ENCODE measurements at places on chromosomes 5 and 9. TPM values are rescaled to one million over a fixed set of nuclear protein-coding genes. Genes with fewer than 3 reads are reported as not detected.
A peak's percentile ranks its signal among the peaks of the same experiment; 100 is the strongest.

GRCh38 chr5:133265257-133265656 is 213.4 kb downstream of the HSPA4 start:
- no peak for DNase-seq

- DNase-seq = no peak
These were observed 126.4 kb upstream of the GPR151 start for GRCh38 chr5:146642410-146642809.

- DNase-seq = no peak
These were observed 160.6 kb downstream of the PALM2AKAP2 start for GRCh38 chr9:109940561-109940960.

GRCh38 chr9:134339183-134339806 is 13.0 kb downstream of the RXRA start:
- DNase-seq = no peak

DNA sequence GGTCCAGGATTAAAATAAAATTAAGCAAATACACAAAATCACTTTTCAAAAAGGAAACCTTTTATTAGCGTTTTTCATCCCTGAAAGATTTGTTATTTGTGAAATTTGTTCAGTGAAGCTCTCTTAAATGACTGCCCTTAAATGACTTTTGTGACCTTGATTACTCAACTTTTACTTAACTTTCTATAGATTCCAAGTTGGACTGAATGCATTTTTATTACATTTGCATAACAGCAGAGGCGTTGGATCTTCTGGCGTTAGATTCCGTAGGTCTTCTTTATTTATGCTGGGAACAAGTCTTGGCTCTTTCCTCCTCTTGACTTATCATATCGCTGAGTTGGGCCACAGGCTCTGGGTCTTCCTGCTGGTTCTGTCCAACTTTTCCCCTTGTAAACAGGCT is 78.4 kb downstream of the APBA1 start:
- DNase-seq = no peak

THBS4 gene
- polyA plus RNA-seq = not detected

GRCh38 chr9:12859704-12860251 is 85.0 kb downstream of the LURAP1L start:
- no peak for DNase-seq

GRCh38 chr5:177111720-177112394 is 21.7 kb upstream of the NSD1 start:
- DNase-seq = peak; percentile 49

SV2C gene
- polyA plus RNA-seq = not detected

- no peak for DNase-seq
These were observed 1.5 kb upstream of the GPX3 start for GRCh38 chr5:151018846-151019245.

GRCh38 chr5:54993318-54993717 is 7.9 kb upstream of the ESM1 start:
- DNase-seq = no peak

DNA sequence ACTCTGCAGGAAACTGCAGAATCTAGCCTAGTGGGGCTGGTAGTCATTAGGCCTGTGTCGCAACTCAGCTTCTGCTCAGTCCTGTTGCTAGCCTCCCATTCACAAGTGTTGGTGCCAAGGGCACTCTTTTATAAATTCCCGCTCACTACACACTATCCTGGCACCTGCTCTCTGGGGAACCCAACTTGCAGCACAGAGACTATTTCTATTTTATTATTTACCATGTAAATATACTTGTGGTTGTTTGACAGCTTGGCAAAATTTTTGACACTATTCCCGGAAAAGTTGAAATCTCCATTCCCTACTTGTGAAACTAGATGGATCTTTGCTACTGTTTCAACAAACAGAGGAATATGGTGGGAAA is 20.4 kb upstream of the SMC2 start:
- no peak for DNase-seq

DNA sequence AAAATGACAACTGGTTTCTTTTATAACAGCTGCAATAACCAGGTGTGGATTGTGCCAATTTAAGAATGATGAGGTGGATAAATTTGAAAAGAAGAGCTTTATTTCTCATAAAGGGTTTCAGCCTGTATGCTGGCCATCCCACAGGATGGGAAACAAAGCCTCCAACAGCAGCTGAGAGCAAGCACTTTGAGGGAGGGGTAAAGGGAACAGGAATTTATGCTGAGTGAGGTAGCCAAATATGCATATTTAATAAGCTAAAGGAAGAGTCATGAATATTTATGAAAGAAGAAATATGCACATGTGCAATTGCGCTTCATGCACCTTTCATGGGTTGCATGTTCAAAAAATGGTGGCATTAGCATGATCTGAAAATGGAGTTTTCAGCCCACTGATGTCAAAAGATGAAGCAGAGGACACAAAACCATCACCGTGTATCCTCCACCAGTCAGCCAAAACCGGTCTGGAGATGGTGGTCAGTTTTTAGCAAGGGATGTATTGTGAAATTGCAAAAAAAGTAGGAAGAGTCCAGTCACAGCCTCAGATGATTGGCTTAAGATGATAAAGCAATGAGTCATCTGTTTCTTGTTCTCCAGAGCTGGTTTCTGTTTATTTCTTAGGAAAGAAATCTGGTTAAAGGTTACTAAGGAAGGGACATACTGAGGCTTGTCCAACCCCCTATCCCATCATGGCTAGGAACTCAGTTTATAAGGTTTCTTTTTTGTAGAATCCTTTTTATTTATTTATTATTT is 47.9 kb downstream of the DEPDC1B start:
- DNase-seq = no peak

GRCh38 chr5:53167836-53168235 is 58.3 kb upstream of the MOCS2 start:
- DNase-seq = no peak

CAMK2A gene
- not detected for polyA plus RNA-seq

DNA sequence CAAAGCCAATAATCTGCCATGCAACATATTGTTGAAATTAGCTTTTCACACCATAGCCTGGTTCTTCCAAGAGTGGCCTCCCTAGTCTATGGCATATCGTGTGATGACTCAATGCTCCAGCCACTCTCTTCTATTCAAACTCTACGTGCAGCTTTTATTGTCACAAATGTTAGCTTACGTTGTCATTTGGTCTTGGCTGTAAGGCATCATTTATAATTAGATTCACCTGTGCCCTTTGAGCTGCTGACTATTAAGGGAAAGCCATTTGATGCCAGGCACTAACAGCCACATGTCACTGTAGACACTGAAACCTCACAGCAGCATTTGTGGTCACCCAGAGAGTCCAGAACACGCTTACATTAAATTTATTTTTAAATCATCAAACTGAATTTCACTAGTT is 66.8 kb downstream of the APBA1 start:
- no peak for DNase-seq

GRCh38 chr5:121138495-121138907 is 674.4 kb downstream of the PRR16 start:
- DNase-seq = no peak

DNA sequence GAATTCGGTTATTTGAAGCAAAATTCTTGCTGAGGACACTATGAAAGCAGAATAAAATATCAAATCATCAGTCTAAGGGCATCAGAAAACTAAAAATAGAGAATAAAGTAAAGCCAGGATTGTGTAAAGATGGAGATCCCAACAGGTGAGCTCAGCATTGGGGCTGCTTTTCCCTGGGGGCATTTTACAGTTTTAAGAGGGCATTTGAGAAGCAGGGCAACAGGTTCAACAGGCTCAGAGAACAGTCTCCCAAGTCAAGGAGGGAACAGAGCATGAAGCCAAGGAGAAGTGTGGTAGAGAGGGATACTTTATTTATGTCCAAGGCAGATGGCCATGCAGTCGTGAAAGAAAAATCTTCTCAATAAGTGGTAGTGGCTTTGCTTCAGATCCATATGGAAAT is 145.4 kb downstream of the SYK start:
- no peak for DNase-seq

C5 gene
- not detected for polyA plus RNA-seq

CDO1 gene
- polyA plus RNA-seq = not detected

DNA sequence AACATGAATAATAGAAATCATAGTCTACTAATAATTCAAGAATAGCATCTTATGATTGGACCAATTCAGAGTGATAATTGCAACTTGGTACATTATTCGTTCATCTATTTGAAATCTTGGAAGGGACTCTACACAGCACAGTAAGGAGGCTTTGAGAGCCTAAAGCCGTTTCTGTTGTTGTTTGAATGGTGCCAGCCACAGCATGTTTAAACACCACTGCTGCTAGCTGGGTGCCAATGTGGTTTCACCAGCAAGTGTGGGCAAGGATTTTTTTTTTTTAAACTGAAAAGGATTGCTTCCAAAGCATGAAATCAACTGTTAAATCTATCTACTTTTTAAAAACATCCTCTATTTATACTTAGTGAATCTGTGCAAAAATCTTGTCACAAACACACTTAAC is 253.9 kb upstream of the MAP3K1 start:
- DNase-seq = no peak

- DNase-seq = no peak
These were observed 148.1 kb downstream of the PDE4D start for GRCh38 chr5:59745415-59745863.

DNA sequence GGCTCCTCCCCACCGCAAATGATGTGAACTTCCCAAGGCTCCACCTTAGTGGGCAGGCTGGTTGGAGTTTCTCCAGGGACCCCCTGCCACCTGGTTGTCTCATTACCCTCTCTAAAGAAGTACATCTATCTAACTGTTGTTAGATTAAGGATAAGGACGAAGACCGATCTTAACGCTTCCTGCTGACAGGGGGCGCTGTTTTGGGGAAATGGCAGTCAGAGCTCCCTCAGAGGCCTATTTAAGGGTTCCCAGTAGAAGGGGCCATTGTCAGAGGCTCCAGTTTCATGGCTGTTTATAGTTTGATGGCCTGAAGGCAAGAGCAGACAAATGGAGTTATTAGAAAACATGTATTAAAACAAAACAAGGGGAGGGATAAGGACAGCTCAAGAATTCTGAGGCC is 100.1 kb downstream of the SPEF2 start:
- no peak for DNase-seq

DNA sequence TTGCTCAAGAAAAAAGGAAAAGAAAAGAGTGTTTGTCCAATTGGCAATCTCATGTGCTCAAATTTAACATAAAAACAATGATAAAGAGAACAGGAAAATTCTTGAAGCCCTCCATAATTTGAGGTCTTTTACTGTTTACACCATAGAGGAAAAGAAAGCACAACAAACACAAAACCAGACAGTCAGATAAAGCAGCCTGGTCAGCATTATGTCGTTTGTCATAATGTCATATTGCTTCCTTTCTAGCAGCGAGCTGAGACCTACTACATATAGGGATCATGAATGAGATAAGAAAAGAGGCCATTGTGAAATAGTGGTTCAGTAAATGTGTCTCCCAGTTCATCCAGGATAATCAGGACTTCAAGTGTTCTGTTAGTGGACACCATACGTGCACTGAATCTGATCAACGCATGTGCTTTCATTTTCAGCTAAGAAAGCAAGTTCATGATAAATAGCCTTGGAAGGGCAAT is 64.7 kb upstream of the SELENOP start:
- DNase-seq = no peak

FBN2 gene
- polyA plus RNA-seq = not detected

GRCh38 chr5:60401526-60401925 is 298.4 kb downstream of the DEPDC1B start:
- no peak for DNase-seq

FRRS1L gene
- polyA plus RNA-seq = not detected

GRCh38 chr9:112020680-112021596 is 124.3 kb downstream of the UGCG start:
- DNase-seq = no peak

GRCh38 chr5:378976-379742 is 57.6 kb downstream of the AHRR start:
- DNase-seq = no peak

ZNF618 gene
- polyA plus RNA-seq = 1.4 TPM

GRCh38 chr9:133427658-133428348 is 5.6 kb downstream of the ADAMTS13 start:
- DNase-seq = no peak

- DNase-seq = no peak
These were observed 97.1 kb upstream of the ZNF608 start for GRCh38 chr5:124843596-124843899.

DNA sequence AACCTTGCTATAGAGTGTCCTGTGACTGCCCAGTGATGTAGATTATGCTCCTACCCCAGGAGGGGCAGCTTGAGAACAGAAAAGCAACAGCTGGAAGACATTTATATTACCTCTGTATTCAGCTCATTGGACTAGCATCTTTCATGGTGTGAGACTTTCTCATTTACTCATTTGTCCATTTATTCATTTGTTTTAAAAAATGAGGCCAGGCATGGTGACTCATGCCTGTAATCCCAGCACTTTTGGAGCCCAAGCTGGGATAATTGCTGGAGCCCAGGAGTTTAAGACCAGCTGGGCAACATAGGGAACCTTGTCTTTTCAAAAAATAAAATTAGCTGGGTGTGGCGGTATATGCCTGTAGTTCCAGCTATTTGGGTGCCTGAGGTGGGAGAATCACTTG is 130.0 kb upstream of the LHFPL2 start:
- DNase-seq = no peak

DNA sequence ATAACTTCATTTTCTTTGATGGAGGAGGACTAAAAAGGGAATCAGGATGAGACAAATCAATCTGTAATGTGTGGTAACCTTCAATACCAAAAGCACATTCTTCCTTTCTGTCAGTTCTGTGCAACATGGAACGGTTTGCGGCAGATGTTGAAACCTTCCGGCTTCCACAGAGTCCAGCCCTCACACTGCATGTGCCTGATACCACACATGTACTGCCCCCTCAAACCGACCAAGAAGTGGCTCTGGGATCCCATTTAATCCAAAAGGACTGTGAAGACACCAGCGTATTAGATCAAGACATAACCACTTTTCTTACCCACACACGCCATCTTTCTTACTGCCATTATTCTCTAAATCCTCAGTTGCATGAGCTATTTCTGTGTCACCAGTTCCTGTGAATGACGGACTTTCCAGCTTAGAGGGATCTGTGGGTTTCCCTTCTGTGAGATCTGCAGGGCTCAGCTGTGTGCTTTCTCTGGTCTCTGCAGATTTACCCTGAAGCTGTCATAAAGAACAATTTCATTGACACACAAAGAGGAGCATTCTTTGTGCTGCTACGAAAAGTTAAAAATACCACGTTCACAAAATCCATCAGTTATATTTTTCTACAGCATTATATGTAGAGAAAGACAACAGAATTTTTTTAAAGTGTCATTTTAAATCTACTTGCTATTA is 25.8 kb downstream of the NSUN2 start:
- no peak for DNase-seq

GRCh38 chr5:124627815-124628595 is 118.4 kb downstream of the ZNF608 start:
- no peak for DNase-seq

GRCh38 chr5:120985526-120985925 is 521.4 kb downstream of the PRR16 start:
- DNase-seq = no peak
